COLO829 (cell line): ENCODE measurements at places on chromosomes 4 and X.

GRCh38 chr4:104549736-104550135 lies 55.0 kb upstream of the CXXC4 start:
- no peak for DNase-seq

DNA sequence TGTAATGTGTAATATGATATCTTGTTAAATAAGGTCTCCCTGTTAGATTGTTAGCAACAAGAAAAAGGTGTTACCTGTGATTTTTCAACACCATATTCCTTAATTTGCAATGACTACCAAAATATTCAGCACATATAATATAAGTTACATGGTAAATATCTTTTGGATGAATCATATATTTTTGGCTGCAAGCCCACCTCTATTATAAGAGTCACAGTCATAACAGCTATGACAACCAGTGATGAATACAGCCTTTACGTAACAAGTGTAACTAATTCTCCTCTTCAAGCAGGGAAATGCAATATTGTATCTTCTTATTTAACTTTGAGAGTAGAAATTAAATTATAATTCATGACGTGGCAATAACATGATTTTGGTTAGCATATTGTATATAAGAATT lies 187.0 kb downstream of the NLGN4X start:
- DNase-seq: peak; percentile 8

DNA sequence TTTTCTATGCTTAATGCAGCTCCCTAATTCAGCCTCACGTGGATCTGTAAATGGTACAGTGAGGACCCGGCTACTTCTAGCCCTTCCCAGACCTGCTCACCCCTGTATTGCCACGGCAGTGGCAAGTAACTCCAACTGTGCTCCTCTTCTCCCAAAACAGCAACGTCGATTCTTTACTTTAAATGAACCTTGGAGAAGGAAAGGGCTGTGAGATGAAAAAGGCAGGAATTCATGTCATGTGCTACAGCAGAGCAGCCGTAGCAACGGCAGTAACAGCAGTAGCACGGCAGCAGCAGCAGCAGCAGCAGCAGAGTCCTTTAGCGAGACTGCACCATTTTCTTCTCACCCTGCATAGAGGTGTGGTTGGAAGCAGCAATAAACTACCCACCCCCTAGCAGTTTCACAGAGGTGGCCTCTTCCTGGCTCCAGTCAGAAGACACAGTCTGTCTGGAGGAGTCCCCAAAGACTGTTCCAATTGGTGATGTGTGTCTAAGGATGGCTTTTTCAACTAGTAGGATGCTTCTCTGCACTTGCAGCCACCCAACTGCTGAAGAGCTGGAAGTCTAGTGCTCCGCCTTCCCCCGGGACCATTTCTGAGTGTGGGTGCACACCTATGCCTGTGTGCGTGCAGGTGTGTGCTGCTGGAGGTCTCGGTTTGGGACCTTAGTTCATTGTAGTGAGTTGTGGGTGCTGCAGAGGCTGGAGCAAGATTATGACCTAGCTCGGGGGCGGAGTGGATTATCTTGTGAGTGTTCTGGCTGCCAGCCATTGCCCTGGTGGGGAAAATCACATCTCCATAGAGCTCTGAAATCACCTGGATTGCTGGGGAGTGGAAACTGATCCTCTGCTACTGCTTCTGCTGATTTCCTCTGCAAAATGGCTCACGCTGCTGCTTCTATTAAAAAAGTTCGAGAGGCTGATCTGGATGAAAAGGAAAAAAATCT lies 67.2 kb downstream of the ANK2 start:
- no peak for DNase-seq

DNA sequence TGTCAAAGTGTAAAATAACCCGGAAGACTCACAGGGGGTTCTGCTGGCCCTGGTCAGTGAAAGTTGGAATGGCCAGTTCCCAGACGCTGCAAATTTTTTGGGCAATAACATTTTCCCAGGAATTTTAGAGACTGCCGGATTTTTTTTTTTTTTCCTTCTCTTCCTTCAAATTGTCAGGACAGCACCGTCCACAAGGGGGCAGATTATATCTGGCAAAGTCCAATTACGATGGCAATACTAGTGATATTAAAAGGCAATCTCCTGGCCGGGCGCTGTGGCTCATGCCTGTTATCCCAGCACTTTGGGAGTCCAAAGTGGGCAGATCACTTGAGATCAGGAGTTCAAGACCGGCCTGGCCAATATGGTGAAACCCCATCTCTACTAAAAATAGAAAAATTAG lies 20.5 kb downstream of the SLC25A5 start:
- no peak for DNase-seq
